ENCODE measurements at places on chromosomes 1 and 21.

DNA sequence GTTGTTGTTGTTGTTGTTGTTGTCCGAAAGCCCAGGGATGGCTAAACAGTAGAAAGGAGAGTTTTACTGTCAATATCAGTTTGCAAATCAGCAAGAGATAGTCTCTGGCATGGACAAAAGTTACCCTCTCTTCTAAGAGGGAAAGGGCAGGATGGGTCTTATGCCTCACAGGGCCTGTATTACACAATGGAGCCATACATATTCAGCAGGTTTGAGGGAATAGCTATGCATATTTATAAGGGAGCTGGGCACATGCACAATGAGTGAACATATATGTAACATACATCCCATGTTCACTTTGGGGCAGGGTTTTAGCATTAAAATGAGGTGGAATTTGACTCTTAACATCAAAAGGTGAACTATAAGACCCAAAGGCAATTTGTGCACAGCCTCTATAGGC is 84.4 kb upstream of the PGBD5 start:
- DNase-seq = no peak

GRCh38 chr1:61807606-61808140 is 65.4 kb downstream of the PATJ start:
- no peak for DNase-seq

DNA sequence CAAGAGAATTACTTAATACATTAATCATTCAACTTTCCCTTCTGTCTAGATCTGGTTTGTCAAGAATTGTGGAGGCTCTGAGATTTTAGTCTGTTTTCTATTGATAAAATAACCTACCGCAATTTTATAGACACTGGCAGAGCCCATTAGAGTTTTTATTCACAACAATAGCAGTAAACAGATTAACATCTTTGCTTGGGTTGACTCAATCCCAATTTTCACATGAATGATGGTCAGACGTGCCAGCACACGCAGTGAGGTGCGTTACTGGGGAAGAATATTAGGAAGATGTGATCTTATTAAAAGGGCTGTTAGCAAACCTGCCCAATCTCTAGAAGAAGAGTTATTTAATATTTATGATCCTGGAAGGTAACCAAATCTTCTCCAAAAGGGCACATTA is 736.6 kb downstream of the MRPL39 start:
- no peak for DNase-seq

DNA sequence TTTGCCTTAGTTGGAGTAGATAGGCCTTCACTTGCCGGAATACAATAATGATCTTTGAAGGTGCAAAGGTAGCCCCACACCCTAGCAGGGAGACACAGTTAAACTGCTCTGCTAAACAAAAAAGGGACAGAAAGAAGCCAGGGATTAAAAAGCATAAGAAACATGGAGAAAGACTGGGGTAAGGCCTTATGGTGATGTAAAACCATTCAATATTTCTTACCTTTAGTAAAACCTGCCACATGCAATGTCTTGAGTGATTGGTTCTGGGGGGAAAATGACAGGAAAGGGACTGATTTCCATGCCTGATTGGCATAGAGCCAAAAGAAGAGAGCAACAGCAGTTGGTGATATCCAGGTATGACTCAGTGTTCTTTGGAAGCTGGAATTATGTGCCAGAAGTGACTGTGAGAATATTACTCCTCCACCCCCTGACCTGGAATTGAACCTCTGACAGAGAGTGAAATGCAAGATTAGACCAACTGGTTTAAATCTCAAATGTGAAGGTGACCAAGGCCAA is 8.1 kb downstream of the DNASE2B start:
- no peak for DNase-seq

DNA sequence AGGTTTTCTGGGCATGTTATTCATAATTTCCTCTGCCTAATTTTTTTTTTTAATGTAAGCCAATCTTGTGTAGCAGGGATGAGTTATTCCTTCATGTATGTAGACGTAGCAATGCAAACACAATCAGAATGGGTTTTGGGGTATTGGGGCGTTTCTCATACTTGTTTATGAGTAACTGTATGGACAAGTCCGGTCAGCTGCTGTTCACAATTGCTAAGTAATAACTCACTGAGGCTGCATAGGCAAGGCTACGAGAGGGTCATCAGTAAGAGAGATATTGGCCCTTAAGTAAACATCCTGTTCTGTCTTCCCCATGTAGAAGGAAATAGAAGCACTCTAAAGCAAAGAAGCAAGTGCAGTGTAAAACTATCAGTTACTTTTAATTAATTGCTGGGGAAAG is 9.5 kb upstream of the TARS2 start:
- no peak for DNase-seq

DNA sequence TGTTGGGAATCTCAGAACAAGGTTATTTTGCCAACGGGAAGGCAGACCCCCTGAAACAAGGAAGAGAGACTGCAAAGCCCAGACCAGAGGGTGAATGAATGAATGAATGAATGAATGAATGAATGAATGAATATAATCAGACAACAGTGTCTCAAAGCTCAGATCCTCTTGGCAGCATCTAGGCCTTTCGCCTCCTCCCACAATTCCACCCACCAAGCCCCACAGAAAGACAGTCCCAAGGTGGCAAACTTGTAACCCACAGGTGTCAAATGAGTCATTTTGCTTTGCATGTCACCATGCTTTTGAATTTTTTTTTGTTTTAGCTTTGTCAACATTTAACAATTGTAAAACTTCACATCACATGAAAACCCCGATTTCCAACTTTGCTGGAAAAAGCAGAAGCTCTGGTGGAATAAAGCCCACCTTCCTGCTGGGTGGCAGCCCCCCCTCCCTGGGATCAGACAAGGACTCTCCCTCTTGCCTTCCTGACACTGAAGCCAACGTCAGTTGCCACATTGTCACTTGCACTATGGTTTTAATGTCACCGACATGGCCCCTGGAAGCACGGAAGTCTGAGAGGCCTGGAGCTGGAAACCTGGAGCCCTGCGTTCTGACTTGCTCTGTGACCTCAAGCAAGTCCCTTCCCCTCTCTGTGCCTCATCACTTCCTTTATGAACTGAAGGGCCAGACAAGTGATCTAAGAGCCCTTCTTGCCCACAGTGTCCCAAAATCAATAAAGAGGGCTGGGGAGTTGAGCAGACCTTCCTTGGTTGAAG is 134.6 kb upstream of the RUNX3 start:
- peak; percentile 44 for DNase-seq

- DNase-seq = peak; percentile 71
These were observed 43.6 kb downstream of the C21orf91 start for GRCh38 chr21:17775431-17776126.

DNA sequence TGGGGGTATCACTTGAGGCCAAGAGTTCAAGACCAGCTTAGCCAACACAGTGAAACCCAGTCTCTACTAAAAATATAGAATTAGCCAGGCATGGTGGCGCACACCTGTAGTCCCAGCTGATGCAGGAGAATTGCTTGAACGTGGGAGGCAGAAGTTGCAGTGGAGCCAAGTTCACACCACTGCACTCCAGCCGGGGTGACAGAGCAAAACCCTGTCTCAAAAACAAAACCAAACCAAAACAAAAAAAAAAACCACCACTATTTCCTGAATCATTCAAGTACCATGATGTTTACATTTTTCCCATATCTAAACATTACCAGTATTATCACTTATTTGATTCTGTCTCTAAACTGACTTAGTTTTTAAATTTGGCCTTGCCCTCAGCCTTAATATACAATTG is 29.5 kb downstream of the TUT4 start:
- peak; percentile 26 for DNase-seq

GRCh38 chr1:157045250-157046218 is at the start of gene ARHGEF11:
Gene ARHGEF11, minus strand, starts transcription at chr1:157045742. Its CDS starts 1,412 bp downstream, at chr1:157044330.
- DNase-seq = peak; percentile 19

DNA sequence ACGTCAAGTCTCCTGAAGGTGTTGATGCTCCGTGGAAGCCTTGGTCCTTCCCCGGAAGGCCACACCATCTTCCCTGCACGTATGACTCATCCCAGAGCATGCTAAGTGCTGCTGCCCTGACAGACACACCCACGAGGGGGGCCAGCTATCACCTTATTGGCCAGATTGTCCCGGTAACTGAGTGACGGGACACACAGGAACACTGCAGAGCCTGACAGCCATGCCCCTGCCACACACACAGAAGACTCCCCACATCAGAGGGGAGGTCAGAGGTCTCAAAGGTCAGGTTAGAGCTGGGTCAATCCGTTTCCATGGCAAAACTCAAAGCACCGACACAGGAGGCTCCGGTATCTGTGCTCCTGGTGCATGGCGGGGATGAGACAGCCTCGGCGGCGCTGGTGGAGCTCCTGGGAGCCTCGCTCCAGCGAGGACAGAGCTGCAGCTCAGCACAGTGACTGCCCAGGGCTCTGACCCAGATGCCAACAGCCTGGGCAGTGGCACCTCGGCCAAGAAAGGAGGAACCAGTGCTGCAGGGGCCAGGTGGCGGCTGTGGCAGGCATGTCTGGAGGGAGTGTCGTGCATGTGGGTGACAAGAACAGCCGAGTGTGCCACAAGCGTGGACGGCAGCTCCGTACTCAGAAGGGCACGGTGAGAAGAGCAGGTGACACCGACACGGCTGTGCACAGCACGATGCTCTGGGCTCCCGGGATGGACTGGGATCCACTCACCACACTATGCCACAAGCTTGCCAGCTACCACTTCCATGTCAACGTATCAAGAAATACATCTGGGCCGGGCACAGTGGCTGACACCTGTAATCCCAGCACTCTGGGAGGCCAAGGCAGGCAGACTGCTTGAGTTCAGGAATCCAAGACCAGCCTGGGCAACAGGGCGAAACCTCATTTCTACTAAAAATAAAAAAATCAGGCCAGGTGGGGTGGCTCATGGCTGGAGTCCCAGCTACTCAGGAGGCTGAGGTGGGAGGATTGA is 14.8 kb upstream of the TMEM240 start:
- DNase-seq = no peak

DNA sequence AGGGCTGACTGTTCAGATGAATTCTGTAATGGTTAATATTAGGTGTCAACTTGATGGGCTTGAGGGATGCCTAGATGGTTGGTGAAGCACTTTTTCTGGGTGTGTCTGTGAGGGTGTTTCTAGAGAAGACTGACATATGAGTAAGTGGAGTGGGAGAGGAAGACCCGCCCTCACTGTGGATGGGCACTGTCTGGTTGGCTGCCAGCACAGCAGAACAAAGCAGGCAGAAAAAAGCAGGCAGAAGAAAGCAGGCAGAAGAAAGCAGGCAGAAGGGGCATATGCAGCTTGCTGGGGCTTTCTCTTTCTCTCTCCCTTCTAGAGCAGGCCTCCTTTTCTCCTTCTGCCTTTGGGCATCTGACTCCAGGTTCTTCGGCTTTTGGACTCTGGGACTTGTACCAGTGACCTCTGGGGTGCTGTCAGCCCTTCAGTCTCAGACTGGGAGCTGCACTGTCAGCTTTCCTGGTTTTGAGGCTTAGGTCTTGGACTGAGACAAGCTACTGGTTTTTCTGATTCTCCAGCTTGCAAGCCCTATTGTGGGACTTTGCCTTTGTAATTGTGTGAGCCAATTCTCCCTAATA is 42.9 kb upstream of the CD2 start:
- DNase-seq = peak; percentile 12
